Fibroblast of skin of right quadriceps (primary cell): ENCODE measurements at places on chromosomes 4 and X.

- peak; percentile 13 for DNase-seq
These were observed 88.4 kb downstream of the ZXDA start for GRCh38 chrX:57821703-57822387.

DNA sequence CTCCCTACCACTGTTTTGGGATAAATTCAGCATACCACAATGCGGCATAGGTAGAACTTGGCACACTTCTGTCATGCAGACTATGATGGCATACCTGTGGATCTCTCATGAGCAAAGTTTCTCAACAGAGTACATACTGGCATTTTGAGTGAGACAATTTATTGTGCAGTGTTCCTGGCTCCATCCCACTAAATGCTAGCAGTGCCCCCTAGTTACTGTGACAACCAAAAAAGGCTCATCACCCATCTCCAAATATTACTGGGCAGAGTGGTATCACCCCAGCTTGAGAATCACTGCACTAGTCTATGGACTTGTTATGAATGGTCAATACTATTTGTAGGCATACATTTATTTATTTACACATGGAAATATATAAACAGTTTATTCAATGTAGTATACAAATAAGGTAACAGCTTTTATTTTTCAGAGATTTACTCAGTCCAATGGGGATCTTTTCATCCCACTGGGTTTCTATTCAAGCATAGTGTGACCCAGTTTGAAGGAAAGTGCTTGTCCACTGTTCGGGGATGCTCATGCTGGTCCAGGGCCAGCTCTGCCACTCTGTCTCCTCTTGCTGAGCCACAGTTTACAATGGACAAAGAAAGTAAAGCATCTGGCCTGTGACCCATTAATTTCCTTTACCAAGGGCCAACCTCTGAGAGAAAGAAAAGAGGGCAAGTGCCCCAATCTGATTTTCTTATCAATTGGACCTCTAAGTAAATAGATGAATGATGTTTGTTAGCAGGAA lies 81.0 kb upstream of the IL2 start:
- no peak for DNase-seq

DNA sequence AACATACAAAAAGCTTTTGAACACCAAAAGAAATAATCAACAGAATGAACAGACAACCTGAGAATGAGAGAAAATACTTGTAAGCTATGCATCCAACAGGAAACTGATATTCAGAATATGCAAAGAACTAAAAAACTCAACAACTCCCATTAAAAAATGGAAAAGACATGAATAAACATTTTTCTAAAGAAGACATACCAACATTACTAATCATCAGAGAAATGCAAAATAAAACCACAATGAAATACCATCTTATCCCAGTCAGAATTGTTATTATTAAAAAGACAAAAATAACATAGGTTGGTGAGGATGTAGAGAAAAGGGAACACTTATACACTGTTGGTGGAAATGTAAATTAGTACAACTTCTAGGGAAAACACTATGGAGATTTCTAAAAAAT lies 1161.9 kb downstream of the PCDH19 start:
- no peak for DNase-seq

DNA sequence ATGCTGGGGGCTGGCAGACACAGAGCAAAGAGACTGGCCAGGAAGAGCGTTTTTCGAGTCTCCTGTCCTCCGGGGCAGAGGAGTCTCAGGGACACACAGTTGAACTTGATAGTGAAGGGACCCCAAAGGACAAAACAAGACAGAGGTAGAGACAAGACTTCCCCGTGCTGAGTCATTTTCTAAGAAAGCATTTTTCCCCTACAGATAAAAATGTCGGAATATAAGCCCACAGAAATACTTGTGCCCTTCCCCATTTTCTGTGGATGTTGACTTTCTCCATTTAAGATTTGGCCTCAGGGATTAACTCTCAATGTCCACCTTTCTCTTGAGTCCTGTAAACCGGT lies 523 bp upstream of the BTK start:
- no peak for DNase-seq
